ENCODE measurements at places on chromosomes 16 and 17.

DNA sequence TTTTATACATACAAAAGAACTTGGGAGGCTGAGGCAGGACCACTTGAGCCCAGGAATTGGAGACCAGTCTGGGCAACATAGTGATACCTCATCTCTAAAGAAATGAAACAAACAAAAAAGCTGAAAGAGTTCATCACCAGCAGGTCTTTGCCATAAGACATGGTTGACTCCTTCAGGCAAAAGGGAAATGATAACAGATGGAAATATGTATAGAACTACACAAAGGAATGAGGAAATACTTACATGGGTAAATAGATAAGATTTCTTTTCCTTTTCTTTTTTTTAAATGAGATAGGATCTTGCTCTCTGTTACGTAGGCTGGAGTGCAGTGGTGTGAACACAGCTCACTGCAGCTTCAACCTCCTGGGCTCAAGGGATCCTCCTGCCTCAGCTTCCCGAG is 165.3 kb downstream of the PARN start:
- DNase-seq: no peak

DNA sequence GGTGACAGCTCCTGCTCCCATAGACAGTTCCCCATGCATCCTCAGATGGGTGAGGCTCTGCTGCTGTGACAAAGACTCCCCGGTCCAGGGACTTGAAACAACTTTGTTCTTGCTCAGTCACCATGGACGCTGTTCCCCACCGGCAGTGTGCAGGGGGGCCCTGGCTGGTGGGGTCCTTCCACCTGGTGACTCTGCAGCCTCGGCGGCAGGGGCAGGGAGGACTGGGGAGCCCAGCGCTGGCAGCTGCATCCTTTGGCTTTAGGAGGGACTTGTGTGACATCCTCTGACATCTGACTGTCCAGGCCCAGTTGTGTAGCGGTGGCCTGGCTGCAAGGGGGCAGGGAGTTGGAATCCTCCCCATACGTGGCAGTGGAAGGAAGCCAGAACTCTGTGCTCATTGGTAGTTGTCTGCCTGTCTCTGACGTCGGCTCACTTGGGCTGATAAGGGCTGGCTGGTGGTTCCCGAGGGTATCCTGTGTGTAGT is 107.3 kb downstream of the CMIP start:
- DNase-seq: no peak

- DNase-seq: no peak
These were observed 25.5 kb downstream of the ASPA start for GRCh38 chr17:3501344-3501743.

- DNase-seq: peak; percentile 88
These were observed 743 bp downstream of the WIPI1 start for GRCh38 chr17:68456339-68457167.

- no peak for DNase-seq
These were observed 4.0 kb downstream of the STXBP4 start for GRCh38 chr17:54972406-54973138.

DNA sequence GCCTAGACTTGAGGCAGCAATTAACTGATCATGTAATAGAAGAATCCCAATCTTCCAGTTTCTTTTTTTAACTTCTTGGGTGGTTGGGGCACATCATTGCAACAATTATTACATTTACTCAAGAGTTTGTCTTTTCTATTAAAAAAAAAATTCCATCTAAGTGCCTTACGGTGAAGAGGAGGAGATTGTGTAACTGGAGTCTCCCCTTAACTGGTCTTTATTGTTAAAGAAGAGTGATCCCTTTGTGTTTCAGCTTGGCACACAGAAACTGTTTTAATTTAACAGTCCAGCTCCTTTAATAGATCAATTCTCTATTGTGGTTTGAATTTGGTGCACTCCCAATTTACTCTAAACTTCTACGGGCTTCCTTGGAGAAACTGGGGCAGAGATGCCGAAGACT is 75.2 kb downstream of the FTO start:
- DNase-seq: no peak

GRCh38 chr16:83911290-83911689 is 12.4 kb downstream of the MLYCD start:
- DNase-seq: no peak

DNA sequence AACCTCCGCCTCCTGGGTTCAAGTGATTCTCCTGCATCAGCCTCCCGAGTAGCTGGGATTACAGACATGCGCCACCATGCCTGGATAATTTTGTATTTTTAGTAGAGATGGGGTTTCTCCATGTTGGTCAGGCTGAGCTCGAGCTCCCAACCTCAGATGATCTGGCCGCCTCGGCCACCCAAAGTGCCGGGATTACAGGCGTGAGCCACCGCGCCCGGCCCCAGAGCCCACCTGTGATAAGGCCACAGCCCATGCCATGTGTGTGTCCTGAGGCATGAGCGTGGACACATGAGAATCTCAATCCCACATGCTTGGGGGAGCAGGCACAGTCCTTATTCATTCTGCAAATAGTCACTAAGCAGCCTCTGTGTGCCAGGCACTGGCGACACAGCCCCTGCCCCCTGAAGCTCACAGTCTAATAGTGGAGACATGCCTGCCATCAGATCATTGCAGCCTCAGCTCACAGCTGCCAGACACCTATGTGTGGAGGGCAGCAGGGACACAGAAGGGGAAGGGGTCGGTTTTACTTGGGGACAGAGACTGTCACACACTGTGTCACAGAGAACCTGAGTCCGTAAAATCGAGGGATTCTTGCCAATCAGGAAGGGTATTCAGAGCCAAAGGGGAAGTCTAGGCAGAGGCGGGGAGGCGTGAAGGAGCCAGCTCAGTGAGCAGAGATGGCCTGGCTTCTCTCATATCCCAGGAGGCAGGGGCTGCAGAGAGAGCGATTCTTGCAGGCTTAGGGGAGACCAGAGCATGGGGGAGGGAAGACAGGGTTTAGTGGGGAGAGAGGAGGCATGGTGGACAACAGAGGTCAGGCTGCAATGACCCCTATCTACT is 9.4 kb upstream of the ABCC3 start:
- DNase-seq: no peak

- DNase-seq: peak; percentile 33
These were observed 4.0 kb downstream of the SRCIN1 start for GRCh38 chr17:38601539-38602351.

DNA sequence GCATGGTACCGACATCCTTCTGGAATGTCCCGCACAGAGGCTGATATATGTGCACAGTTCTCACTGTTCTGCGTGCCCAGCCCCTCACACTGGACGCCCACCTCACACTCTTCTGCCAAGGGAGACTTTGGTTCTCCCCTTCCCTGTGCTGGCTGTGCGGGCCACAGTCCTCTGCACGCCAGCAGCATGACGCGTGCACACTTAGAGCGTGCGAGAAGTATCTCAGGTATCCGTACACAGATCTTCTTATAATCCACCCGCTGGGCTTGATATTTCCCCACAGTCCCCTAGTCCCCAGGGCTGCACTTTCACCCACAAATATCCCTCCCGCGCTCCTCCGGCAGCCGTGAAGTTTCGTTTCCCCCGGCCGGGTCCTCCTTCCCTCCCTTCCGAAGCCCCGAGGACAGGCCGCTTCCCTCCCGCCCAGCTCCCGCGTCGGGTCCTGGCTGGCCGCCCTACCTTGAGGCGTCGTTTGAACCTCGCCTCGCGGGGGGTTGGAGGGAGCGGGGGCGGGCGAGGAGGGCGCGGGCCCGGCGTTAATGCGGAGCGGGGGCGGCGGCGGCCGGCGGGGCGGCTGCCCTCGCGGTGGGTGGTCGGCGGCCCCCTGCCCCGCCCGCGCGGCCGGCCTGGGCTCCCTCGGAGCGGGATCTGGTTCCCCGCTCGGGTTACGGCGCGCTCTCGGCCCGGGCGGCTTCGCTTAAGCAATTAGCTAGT is 5.0 kb upstream of the FOXF1 start:
- DNase-seq: no peak

- DNase-seq: no peak
These were observed 212.4 kb downstream of the UTP18 start for GRCh38 chr17:51472670-51473205.

DNA sequence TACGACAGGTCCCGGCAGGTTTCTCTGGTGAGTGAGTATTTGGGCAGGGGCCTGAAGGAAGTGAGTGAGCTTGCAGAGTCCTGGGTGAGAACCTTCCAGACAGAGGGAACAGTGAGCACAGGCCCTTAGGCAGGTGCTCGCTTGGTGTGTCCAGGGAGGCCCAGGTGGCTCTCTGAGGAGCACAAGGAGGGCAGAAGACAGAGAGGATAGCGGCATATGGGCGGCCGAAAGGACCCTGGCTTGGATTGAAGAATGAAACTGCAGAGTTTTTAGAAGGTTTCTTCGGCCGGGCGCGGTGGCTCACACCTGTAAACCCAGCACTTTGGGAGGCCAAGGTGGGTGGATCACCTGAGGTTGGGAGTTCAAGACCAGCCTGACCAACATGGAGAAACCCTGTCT is 6.7 kb downstream of the DRG2 start:
- DNase-seq: no peak

- DNase-seq: no peak
These were observed 376.4 kb downstream of the SLC39A11 start for GRCh38 chr17:72715906-72716572.

- no peak for DNase-seq
These were observed 118.1 kb upstream of the SHISA6 start for GRCh38 chr17:11122908-11123307.

DNA sequence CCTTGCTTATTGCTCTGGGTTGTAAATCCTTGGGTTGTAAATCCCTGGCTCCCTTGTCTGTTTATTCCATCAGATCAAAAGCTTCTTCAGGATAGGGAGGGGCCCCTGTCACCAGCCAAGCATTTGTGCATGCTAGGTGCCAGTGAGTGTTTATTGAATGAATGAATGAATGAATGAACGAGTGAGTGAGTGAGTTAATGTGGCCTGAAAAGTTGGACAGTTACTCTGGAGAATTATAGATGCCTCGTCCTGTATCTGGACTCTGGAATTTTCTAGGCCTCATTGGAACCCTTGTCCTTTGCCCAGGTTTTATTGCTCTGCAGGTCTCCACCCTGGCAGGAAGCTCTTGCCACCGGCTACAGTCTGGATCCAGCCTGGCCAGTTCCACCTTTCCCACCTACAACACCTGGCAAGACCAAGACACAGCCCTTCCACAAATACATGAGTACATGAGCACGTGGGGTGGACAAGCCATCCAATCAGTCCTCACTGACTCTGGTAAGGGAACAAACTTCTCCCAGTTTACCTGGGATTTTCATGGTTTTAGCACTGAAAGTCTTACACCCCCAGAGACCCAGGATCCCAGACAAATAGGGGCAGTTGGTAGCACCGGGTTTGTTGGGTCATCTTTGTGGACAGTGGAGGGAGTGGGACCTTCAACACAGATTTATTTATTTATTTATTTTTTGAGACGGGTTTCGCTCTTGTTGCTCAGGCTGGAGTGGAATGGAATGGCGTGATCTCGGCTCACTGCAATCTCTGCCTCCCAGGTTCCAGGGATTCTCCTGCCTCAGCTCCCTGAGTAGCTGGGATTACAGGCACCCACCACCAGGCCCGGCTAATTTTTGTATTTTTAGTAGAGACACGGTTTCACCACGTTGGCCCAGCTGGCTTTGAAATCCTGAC is 14.7 kb upstream of the CDH1 start:
- no peak for DNase-seq

GRCh38 chr16:67579686-67580085 is 17.4 kb downstream of the CTCF start:
- no peak for DNase-seq

DNA sequence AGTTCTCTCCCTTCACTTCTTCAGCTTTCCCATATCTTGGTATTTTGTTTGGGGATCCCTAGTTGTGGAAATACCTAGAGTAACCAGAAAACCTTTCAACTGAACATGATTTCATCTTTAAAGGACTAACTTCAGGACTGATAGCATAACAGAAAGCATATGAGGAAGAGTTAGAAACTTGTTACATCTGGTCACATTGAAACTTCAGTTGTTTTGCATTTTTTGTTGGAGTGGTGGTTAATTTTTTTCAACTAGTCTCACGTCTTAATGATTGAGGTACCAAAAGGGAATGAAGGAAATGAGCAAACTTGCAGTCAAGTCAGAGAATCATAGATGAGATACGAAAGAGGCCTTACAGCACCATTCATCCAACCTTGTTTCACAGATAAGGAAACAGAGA is 49.6 kb downstream of the TANGO6 start:
- no peak for DNase-seq

- DNase-seq: peak; percentile 60
These were observed 4.4 kb downstream of the TP53I13 start for GRCh38 chr17:29572691-29573557.

GRCh38 chr16:78903843-78904242 is 696.7 kb downstream of the MAF start:
- DNase-seq: no peak

DNA sequence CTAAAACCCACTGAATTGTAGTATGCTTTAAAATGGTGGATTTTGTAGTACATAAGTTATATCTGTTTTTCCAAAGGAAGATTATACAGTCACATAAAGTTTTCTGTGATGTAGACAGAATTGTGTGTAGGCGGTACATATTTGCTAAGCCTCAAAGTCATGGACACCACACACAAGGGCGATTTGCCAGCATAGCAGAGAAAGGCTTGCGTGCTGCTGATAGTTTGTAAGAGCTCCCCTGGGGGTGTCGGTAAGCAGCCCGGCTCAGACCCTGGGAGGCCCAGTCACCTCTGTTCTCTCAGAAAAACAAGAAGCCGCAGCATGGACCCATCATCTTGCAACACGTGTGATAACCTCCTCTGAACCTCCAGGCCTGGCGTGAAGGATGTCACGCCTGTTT is 38.3 kb upstream of the AKTIP start:
- no peak for DNase-seq

All from muscle of arm (tissue), 14 donors.